ENCODE measurements at places on chromosomes 12 and 14.

- no peak for DNase-seq
Measured at GRCh38 chr12:123998991-123999359, 26.0 kb downstream of the ZNF664 start.

GRCh38 chr12:123140676-123141614, 9.9 kb downstream of the PITPNM2 start:
- DNase-seq, result no peak

DNA sequence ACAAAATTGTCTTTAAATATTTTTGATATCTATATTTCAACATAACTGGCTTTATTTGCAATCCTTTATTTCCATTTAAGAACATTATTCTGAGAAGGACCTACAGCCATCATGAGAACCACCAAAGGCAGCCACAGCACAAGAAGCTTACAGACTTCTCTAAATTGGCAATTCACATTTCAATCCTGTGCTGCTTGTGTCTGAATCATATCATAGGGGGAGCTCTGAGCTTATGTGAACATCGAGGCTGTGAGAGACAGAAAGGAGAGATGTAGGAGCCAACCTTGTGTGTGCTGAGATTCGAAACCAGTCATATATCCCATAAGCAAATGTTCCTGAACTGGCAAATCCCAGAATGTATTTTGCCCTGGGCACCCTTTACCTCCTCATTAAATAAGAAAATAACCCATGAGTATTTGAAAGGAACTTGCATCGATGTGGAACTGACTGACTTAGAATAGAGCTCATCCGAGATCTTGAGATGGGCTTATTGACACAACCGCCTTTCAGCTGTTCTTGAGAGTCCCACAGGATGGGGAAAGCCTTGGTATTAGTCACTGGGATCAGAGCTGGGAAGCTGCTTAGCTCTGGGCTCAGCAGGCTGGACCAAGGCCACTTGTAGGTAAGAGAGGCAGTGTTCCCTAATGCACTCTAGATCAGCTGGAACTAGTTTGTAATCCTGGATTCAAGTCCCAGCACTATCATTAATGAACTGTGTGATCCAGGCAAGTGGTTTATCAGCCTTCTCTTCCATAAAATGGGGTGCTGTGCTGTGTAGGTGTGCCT, 329.8 kb downstream of the CACNA1C start:
- no peak for DNase-seq

- no peak for DNase-seq
Measured at GRCh38 chr12:20150835-20151422, 217.4 kb upstream of the PDE3A start.

GRCh38 chr12:93819050-93819491, 141.9 kb downstream of the CRADD start:
- no peak for DNase-seq

DNA sequence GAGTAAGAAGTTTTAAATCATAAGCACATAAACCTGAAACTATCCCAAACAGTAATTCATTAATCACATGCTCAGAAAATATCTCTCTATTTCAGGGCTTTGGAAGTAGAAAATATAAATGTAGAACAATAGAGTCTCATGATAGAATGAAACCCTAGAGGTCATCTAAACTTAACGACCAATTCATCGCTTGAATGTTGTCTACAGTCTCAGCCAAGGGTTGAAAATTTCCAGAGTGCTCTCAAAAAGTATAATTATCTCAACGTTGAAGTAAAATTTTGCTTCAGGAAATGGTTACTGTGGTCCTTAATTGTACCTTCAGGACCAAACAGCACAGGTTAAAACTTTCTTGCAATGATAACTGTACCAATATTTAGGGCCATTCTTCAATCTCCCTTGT, 1053.6 kb upstream of the SEL1L start:
- no peak for DNase-seq

Measured in stimulated activated CD4-positive, alpha-beta T cell treated with anti-CD3 and anti-CD28 coated beads, Interleukin-1b, Interleukin-23, amount 100 ng/mL, for 24 hours (primary cell).